ENCODE measurements at places on chromosomes 1 and 21. TPM values are rescaled to one million over a fixed set of nuclear protein-coding genes. Genes with fewer than 3 reads are reported as not detected.

SPRR1B gene
- total RNA-seq = not detected

TRIM46 gene
- 3.6 TPM for total RNA-seq

MIXL1 gene
- total RNA-seq = not detected

S100A9 gene
- 13.7 TPM for total RNA-seq

CDK18 gene
- 0.28 TPM for total RNA-seq

SPATA46 gene
- not detected for total RNA-seq

SHE gene
- total RNA-seq = 0.19 TPM

FCGR2B gene
- total RNA-seq = 0.83 TPM

AGT gene
- not detected for total RNA-seq

PRKAA2 gene
- not detected for total RNA-seq
